ENCODE measurements at places on chromosomes 13 and 19.

- DNase-seq: no peak
Measured at GRCh38 chr13:105816994-105817393, 718.5 kb downstream of the EFNB2 start.

DNA sequence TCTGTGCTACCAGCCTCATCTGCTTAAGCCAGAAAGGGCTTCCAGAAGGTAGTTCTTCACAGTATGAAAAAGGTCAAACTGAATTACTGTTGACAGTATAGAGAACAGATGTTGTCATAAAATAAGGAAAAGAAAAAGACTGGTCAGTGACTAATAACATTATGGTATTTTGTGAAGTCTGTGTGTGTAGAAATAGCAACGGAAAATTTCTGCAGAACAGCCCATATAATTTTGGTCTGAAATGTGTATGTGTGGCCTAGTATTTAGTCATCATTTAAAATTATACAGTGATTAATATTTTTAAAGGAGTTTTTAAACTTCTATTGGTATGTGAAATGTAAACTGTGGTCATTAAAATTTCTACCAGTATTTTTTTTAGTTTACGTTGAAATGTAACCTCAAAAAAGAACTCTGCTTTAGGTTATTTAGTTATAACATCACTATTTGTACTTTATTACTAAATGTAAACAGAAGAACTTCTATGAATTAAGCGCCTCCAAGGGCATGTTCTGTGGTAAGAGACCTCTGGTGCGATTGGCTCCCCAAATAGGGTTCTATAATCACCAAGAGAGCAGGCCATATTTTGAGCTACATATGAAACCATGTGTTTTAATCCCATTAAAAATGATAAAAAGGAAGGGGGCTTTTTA lies 3.3 kb upstream of the GPR183 start:
- DNase-seq: no peak

- DNase-seq: no peak
Measured at GRCh38 chr19:29942404-29943261, 594 bp downstream of the URI1 start.

GRCh38 chr13:110300090-110300815 lies 6.7 kb downstream of the COL4A1 start:
- DNase-seq: no peak

DNA sequence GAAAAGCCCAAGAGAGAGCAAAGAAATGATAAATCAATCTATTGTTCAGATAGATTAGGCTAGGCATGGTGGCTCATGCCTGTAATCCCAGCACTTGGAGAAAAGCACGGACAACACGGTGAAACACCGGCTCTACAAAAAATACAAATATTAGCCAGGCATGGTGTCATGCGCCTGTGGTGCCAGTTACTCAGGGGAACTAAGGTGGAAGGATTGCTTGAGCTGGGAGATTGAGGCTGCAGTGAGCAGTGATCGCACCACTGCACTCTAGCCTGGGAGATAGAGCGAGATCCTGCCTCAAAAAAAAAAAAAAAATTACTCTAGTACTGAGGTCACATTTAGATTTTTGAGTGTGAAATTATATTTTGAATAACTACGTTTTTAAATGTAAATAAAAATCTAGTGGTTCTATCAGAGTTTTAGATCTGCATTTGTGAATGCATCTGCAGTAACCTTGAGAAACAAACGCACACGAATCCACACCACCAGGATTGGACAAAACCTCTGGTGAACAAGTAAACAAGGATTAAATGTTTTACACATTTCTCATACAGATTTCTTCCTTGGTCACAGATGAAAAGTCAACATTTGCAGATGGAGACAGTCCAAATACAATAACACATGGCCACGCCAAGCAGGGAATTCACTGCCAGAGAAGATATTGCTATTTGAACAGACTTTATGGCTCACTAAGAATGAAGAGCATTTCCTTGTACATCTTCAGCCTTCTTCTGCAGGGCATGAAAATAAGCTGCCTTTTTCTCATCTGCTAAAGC lies 917.6 kb downstream of the PCDH9 start:
- no peak for DNase-seq

- peak; percentile 85 for DNase-seq
Measured at GRCh38 chr19:35995048-35995993, at the start of gene SDHAF1. TSS of gene SDHAF1 (plus strand) at chr19:35995188. CDS start at chr19:35995275, 87 bp downstream.
